ENCODE measurements at places on chromosomes 2 and 18.

DNA sequence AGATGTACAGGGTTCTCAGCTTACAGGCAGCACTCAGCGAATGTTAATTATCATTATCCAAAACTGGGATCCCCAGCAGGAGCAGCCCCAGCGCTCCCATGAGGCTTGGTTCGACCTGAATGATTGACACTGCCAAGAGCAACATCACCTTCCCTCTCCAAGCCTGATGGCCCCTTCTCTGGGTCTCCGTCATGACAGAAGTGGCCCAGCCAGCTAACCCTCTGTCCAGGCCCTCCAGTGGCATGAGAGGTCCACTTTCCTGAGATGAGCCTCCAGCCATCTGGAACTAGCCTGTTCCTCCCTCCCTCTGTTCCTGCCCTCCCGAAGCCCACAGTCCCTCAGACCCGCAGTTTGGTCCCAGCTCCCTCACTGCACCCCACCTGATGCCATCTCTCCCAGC lies 97.0 kb upstream of the RAB6C start:
- no peak for DNase-seq

DNA sequence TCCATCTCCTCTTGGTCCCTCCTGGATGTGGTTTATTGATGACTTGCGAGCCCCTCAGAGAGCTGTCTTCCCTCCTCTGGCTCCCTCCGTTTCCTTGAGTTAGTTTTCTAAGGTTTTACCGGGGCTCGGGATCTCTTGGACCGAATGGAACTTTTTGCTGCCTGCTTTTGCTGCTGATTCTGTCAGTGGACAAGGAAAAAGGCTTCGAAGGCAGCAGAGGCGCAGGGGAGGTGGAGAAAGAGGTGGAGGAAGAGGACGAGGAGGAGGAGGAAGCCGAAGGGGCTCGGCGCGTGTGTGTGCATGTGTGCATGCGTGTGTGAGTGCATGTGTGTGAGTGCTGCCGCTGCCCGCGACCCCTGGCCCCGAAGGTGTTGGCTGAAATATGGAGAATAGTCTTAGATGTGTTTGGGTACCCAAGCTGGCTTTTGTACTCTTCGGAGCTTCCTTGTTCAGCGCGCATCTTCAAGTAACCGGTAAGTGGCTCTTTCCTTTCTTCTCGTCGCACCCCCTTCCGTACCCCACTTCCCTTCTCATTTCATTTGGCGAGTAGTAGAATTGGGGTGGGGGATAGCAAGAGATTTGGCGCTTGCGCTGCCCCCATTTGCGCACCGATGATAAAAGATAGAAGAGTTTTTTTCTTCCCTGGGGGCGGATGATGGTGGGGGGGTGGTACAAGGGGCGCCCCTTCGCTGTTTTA lies 557 bp downstream of the DCC start:
- no peak for DNase-seq

DNA sequence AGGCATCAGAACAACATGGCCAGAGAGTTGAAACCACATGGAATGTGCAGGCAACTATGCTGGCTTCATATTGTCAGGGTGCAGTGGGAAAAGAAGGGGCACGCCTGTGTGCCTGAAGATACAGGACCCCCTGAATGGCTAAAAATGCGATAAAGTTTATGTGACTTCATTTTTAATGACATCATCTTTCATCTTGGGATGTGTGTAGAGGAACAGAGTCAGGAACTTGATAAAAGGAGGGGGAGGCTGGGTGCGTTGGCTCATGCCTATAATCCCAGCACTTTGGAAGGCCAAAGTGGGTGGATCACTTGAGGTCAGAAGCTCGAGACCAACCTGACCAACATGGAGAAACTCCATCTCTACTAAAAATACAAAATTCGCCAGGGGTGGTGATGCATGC lies 872.6 kb downstream of the TDRD15 start:
- no peak for DNase-seq

- no peak for DNase-seq
Measured at GRCh38 chr2:236393581-236393980, 129.4 kb upstream of the ASB18 start.

DNA sequence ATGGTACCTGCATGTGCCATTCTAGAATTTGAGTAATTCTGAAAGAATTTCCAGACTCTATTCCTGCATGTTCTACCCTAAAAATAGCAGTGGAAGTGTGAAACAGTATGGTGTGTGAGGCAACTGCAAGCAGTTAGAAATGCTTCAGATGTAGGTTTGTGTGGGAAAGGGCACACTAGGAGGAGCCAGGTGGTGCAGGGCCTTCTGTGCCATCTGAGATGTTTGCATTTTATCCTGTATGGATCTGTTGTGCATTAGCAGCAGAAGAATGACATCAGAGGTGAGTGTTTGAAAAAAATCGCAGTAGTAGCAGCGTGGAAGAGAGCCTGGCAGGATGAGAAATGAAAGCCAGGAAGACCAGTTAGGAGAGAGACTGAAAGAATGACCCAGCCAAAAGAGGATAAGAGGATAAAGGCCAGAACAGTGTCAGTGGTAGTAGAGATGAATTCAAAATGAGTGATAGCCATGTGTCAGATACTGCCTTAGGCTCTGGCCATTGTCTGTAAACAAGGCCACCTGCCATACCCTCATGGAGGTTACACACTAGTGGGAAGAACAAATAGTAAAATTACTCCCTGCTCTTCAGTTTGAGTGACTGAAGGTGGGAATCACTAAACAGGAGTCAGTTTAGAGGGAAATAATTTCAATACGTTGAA lies 142.2 kb downstream of the PKP4 start:
- no peak for DNase-seq

DNA sequence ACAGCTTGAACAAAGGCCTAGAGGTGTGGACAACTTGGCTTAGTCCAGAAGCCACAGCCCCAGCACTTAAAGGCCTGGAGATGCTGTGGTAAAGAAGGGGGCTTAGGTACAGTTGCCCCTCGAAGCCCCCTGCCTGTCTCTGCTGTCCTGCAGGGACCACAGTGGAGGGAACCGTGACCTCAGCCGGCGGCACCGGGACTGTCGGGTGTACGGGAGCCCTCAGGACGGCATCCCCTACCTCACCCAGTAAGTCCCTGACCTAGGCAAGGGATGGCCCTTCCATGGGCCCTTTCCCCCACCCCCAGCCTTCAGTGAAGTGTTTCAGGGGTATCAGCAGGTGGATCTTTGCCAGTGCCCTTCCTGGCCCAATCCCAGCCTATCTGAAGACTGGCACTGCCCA lies 15.3 kb upstream of the CATIP start:
- DNase-seq: no peak

DNA sequence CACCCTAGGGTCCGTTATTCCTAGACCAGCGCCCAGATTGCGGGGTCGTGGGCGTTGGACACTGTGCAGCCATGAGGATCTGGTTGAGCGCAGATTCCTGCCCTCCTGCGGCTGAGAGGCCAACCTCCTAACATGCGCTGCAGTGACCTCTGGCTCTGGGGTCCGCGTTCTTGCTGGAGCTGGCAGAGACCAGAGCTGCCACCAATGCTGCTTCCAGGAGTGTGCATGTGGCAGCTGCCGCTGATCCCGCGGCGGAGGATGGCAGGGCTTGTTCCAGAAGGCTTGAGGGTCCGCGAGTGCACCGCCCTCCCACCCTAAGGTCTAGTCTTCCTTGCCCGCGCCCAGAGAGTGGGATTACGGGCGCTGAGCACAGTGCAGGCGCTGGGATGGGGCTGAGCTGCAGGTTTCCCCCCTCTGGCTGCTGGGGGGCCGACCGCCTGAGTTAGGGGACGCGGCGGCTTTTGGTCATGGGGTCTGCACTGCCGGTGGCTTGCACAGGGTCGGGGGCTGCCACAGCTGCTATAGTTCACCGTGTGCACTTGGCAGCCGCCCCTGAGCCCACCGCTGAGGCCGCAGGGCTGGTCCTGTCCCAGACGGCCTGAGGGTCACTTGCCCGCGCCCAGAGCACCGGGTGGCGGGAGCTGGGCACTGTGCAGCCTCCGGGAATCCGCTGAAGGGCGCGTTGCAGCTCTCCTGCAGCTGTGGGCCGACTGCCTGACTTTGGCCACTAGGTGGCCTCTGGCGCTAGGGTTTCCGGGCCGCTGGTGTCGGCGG lies 145.9 kb downstream of the CCDC74A start:
- peak; percentile 61 for DNase-seq

DNA sequence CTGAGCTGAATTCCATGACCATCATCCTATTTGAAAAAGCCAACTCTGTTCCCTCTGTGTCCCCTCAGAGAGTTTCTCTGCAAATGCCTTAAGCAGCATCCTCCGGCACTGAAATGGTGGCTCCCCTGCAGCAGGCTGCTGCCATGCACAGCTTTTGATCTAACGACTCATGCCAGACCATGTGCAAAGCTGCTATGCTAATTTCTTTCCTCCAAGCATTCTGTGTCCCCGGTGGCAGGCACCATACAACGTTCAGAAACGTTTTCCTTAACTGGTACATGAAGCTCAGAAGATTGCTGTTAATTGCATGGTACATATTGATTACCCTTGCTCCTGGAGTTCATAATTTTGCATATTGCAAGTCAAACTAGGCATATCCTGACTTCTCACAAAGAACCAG lies 336.8 kb downstream of the RBM43 start:
- no peak for DNase-seq

DNA sequence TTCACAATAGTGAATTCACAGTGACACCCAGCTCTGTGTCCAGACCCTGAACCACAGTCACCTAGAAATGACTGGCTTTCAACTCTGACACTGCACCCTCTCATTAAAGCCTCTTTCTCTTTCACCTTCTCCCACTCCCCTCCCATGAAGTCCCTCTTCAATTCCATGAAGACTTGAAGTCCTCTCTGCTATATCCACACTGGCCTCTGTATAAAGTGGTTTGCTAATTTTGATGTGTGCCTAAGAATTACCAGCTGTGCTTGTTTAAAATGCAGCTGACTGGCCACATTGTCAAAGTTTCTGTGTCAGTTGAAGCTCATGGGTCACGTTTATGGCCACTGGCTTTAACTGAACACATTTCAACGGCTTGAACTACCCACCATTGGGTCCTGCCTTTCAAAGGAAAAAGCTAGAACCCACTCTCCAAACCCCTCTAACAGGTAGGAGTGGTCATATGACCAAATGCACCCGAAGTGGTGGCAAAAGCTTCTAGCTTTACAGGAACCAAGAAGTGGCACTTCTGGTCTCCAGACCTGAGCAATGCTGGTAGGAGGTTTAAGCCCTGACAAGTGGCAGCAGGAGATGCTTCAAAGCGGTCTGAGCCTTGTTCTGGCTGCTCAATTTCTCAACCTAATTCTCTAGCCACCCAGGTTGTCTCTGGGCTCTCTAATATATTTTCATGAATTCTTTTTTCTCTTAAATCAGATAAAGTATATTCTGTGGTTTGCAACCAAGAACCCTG lies 34.2 kb downstream of the B4GALT6 start:
- no peak for DNase-seq

DNA sequence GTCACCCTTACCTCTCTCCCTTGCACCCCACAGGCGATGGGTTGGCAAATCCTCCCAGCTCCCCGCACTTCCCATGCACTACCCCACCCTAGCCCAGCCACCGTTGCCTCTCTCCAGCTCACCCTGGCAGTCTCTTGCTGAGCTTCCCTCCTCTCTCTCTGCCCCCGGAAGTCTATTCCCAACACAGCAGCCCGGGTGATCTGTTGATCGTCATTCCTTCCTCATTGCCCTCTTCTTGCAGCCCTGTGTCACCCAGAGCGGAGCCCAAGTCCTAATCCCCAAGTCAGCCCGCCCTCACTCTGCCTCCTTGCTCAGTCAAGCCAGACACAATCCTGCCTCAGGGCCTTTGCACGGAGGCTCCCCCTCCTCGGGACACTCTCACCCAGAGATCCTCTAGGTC lies 55.2 kb downstream of the CIB4 start:
- DNase-seq: no peak

DNA sequence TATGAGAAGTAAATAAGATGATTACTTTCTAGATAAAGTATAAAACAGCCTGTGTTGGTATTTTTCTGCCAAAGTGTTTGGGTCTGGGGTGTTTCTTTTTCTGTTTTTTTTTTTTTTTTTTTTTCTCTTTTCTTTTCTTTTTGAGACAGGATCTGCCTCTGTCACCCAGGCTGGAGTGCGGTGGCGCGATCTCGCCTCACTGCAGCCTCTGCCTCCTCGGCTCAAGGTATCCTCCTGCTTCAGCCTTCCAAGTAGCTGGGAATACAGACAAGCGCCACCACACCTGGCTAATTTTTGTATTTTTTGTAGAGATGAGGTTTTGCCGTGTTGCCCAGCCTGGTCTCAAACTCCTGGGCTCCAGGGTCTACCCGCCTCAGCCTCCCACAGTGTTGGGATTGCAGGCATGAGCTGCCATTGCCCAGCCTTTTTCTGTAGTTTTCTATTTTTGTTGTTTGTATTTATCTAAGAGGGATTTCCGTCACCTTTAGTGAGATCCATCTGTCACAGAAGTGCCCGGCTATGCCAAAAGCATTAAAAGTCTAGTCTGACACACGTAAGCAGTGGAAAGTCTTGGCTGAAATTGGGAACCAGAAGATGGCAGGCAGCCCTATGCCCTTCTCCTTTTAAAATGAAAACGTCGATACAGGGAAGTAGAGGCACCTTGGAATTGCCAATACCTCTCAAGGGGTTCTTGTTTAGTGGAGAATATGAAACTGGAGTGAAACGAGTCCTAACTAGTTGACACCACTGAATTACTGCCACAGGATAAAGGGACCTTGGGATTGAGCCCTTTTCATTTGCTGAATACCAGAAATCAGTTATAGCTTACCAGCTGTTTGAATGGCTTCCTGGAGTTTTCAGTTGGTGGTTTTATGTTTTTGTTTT lies 14.0 kb downstream of the UGP2 start:
- no peak for DNase-seq

GRCh38 chr2:71082402-71083252 lies 14.2 kb downstream of the NAGK start:
- peak; percentile 34 for DNase-seq

- no peak for DNase-seq
Measured at GRCh38 chr2:109151519-109151918, 22.5 kb downstream of the SH3RF3 start.

DNA sequence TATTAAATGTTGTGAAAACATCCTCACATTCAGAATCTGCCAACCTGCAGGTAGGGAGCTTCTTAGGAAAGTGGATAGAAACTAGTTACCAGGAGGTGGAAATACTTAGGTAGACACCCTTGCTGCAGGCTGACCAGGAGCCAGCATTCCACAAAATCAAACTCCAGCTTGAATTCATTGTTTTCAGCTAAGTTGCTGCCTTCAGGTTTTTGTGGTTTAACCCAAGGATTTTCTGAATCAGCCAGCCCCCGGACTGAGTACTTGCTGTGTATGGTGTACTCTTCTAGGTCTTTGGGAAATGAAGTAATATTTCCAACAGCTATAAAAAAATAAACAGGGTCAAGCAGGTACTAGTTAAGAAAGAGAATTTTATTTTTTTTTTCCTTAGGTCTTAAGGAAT lies 192.1 kb upstream of the CHST9 start:
- DNase-seq: no peak
